ENCODE measurements at places on chromosomes 2 and 18.

DNA sequence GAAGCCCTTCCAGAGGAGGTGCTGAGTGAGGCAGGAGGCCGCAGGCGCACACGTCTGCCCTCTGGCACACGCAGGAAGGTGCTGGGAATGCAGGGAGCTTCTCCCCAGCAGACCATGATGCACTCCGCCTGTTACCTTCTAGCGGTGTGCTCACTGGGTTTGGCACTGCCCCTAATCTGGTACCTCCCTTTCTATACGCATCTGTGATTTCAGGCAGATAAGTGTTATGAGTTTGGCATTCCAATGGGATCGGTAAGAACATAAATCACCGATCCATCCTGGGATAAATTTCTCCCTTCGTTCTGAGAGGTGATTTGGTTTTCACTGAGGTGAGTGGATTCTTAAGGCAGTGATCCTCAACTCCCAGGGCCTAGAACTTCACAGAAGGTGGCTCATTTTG is 34.6 kb downstream of the ODC1 start:
- no peak for DNase-seq

GRCh38 chr18:31396796-31397612 is 20.4 kb downstream of the DSG4 start:
- DNase-seq: no peak

DNA sequence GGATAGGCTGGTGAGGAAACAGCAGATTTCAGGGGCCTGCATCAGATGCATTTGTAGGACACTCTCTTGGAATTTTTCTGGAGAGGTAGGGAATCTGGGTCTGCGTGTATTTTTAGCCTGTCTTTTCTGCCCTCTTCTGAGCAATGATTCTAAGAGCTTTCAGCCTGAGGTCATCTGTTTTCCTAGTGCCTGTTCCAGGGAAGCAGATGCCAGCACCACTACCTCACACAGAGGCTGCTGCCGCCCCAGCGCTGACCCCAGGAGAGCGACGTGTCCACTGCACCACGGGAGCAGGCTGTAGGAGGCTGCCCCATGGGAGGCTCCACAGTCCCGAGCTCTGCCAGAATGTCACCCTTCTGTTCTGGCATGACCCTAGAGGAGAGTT is 316.5 kb downstream of the CYP26B1 start:
- DNase-seq: peak; percentile 61

DNA sequence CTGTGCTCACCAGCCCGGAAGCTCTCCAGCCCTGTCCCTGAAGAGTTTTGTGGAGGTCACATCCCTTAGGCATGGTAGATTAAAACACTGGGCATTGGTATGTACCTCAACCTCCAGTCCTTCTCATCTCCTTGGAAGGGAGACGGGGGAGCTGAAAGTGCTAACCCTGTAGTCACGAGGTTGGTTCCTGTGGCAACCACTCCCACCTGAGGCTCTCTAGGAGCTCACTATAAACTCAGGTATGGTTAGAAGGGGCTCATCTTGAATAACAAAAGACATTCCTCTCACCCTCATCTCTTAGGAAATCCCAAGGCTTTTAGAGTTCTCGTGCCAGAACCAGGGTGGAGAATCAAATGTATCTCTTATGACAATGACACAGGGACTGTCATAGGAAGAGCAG is 43.0 kb upstream of the MGAT4A start:
- no peak for DNase-seq

- DNase-seq: no peak
These were observed 2.1 kb upstream of the SLC30A3 start for GRCh38 chr2:27264753-27265535.

GRCh38 chr2:79446313-79446712 is 66.5 kb upstream of the CTNNA2 start:
- no peak for DNase-seq

- DNase-seq: no peak
These were observed 269.2 kb downstream of the AGAP1 start for GRCh38 chr2:235762832-235763598.

DNA sequence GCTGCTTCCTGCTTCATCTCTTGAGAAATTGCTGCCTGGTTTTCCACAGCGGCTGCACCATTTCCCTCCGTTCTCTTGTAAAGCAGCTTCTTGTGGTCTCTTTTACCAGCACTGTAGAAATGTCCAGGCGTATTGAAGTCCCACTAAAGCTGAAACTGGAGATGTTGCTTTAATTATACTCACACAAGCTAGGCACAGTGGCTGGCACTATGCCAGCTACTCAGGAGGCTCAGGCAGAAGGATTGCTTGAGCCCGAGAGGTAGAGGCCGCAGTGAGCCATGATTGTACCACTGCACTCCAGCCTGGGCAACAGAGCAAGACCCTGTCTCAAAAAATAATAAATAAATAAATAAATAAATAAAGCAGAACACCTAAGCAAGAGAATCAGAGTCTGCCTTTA is 19.2 kb upstream of the ATP9B start:
- no peak for DNase-seq

- no peak for DNase-seq
These were observed 294.1 kb downstream of the ALK start for GRCh38 chr2:29627279-29627711.

DNA sequence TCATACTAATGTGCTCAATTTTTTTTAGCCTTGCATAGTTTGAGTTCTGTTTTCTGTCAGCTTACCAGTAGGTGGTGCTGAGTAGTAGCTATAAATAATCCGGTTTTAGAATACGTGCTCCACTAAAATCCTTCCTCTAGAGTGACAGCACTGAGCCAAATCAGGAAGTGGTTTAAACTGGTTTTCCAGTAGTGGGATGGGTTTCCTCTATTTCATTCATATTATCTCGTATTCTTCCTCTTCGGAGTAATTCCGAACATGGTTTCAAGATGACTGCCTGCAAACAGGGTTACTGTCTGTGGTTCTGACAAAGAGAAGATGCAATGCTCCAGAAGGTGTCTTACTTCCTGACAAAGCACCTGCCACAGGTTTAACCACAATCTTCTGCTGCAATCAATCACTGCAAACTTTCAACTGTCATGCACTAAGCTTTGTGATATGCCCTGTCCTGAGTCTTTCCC is 496.9 kb upstream of the VRK2 start:
- no peak for DNase-seq

- DNase-seq: no peak
These were observed 137.0 kb upstream of the BOD1L2 start for GRCh38 chr18:57009844-57010243.

GRCh38 chr2:65299246-65299645 is 71.6 kb downstream of the ACTR2 start:
- no peak for DNase-seq

GRCh38 chr18:79413025-79413424 is 17.3 kb downstream of the NFATC1 start:
- no peak for DNase-seq

DNA sequence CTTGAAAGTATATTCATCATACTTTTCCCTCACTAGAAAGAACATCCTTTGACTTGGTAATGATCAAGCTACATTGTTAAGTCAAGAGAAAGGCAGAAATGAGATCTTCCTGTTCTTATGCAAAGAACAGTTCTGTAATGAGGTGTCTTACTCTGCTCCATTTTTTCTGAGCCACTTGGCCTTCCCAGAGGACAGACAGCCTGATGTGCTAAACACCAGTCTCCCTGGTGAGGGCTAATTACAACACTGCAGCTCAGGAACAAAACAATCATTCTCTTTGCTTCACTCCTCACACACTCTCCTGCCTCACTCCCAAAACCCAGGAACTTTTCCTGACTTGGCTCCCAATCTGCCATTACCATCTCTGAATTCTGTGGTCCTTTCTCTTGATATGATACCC is 25.6 kb downstream of the TACR1 start:
- no peak for DNase-seq

GRCh38 chr2:136059036-136059472 is 58.9 kb downstream of the CXCR4 start:
- no peak for DNase-seq

- DNase-seq: no peak
These were observed 1.5 kb downstream of the CIDEA start for GRCh38 chr18:12255626-12256026.

DNA sequence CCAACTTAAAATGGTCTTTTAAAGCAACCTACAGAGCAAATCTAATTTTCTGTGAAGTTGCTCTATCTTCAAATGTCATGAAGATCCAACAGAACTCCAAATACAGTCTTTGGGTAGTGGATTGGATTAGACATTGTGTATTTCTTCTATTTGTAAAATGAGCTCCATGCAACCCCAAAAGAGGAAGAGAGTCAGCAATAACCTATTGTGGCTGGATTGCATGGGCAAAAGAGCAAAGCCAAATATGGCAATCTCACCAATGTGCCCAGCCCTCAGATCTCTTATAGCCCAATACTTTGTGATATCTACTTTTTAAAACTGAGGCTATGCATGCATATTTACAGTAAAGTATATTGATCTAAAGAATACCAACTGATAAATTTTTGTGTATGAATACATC is 146.3 kb downstream of the TXNL1 start:
- DNase-seq: no peak

DNA sequence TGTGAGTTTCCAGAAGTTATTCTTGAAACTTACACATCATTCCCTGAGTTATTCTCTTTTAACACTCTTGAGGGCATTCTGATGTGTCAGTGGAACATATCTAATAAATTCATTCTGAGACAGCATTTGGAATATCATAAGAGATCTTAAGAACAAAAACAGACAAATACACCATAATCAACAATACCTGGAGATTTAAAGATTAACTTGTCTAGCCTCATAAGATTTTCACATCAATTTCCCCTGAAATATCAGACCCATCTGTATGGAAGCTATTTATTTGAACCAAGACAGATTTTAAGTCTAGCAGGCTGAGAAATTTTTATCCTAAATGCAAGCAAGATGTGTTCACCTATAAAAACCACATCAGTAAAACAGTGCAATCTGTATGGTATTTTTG is 181.6 kb downstream of the NYAP2 start:
- no peak for DNase-seq

DNA sequence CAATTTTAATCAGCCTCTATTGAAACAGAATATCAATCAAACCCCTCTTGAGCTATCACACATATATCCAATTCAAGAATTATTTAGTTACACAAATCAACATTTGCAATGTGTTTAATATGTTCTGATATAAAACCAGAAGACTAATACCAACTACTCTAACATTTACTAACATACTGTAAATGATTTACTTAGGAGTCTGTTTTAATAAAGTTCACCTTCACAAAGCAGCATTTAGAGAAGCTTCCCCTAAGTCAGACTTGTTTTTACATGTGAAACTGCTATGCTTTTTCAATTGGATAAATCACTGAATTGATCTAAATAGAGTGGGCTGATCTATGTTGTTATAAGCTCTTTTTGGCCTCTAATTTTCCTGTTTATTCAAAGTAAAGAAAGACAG is 18.3 kb downstream of the COL4A3 start:
- DNase-seq: no peak

DNA sequence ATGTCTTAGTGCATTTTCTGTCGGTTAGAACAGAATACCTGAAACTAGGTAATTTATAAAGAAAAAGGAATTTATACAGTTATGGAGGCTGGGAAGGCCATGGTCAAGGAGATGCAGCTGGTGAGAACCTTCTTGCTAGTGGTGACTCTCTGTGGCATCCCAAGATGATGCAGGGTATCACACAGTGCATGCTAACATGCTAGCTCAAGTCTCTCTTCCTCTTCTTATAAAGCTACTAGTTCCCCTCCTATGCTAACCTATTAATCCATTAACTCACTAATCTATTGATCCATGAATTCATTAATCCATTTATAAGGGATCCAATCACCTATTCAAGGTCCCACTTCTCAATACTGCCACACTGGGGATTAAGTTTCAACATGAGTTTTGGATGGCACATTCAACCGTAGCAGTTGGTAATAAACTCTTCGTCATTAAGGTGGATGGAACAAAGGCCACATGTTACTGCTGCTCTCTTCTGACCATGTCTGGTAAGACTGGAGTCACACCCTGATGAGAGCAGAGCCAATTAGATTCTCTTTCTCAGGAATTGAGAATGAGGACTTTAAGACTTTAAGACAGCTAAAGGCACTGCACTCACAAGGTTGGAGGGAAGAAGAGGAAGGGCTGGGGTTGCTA is 211.6 kb upstream of the SMAD7 start:
- DNase-seq: no peak

GRCh38 chr2:236793023-236794011 is 223.7 kb downstream of the ACKR3 start:
- no peak for DNase-seq

GRCh38 chr2:149061133-149061745 is 22.7 kb downstream of the LYPD6B start:
- no peak for DNase-seq

GRCh38 chr2:157362627-157363026 is 37.0 kb upstream of the ERMN start:
- DNase-seq: no peak

GRCh38 chr2:66173645-66174044 is 261.3 kb upstream of the MEIS1 start:
- DNase-seq: no peak

- no peak for DNase-seq
These were observed 188.8 kb downstream of the CAMKMT start for GRCh38 chr2:44550561-44550960.

DNA sequence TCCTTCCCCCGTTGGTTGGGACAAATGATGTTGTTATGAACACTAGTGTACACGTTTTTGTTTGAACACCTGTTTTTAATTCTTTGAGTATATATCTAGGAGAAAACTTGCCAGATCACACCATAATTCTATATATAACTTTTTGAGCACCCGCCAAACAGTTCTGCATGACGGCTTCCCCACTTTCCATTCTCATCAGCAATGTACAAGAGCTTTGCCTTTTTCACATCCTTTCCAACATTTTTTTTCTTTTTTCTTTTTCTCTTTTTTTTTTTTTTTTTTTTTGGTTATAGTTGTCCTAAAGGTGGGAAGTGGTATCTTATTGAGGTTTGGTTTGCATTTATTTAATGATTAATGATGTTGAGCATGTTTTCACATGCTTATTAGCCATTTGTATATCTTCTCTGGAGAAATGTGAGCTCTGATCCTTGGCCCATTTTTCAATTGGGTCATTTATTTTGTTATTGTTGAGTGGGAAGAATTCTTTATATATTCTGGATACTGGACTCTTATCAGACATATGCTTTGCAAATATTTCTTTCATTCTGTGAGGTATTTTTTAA is 86.9 kb upstream of the ZC3H15 start:
- no peak for DNase-seq

DNA sequence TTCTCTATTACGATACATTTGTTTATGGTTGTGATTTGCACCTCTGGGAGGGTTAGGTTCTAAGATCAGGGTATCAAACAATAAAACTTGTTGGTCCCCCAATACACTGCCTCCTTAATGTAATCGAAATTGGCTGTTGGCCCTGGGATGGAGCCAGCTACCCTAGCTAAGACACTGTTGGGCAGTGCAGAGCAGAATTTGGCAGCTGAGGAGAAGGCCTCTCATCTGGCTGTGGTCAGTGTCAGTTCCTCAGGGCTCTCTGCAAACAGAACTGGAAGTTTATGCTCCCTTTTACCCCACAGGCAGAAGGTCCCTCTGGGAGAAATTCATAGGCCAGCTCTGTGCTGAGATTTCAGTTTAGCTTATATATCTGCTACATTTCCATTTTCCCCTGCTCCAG is 8.6 kb upstream of the HAAO start:
- no peak for DNase-seq

DNA sequence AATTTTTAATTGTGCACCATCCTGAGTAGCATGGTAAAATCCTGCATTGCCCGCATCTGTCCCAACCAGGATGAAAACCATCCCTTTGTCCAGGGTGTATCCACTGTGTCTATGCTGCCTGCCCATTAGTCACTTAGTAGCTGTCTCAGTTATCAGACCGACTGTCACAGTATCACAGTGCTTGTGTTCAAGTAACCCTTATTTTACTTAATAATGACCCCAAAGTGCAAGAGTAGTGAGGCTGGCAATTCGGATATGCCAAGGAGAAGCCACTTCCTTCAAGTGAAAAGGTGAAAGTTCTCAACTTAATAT is 8.8 kb downstream of the ITSN2 start:
- DNase-seq: no peak

GRCh38 chr18:44388329-44388728 is 292.4 kb upstream of the SETBP1 start:
- no peak for DNase-seq

Measured in tibial artery (tissue), 4 donors.